ENCODE measurements at places on chromosomes 3 and 15.

GRCh38 chr3:72086042-72086742 is 301.2 kb upstream of the PROK2 start:
- DNase-seq: no peak

GRCh38 chr15:75061272-75061671 is 37.9 kb downstream of the PPCDC start:
- peak; percentile 22 for DNase-seq

- DNase-seq: no peak
Measured at GRCh38 chr15:75786575-75786947, 56.7 kb upstream of the UBE2Q2 start.

DNA sequence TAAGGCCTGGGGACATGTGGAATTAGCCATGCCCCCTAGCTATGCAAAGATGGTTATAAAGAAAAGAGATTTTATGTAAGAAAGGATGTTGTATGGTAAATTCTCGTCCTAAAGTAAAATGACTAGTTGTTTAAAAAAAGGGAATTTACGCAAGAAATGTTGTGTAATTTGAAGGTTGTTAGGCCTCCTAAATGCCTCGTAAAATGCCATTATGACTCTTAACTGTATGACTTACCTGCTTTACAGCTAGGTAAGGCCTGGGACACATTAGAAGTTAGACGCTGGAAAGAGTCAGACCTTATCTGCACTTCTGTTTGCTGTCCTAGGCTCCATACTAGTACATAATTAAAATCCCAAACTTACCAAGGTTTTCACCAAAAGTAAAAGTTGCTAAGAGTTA is 17.5 kb upstream of the HHATL start:
- DNase-seq: no peak

DNA sequence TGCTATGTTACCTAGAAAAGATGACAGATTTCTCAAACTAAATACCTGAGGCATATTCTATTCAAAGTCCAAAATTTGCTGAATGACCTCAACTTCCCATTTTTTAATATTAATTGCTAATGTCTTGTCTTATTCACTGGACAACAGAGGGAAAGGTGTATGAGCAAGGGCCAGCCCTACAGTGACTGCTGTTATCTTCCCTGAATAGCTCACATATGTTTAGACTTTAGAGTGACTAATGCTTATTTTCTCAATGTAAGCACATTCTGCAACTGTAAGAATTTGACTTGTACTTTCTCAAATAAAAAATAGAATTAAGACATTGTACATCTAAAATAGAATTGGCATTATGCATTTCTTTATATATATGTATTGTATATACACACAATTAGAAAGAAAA is 26.5 kb upstream of the AADACL2 start:
- DNase-seq: no peak

- DNase-seq: no peak
Measured at GRCh38 chr3:87625876-87626275, 349.5 kb upstream of the POU1F1 start.

DNA sequence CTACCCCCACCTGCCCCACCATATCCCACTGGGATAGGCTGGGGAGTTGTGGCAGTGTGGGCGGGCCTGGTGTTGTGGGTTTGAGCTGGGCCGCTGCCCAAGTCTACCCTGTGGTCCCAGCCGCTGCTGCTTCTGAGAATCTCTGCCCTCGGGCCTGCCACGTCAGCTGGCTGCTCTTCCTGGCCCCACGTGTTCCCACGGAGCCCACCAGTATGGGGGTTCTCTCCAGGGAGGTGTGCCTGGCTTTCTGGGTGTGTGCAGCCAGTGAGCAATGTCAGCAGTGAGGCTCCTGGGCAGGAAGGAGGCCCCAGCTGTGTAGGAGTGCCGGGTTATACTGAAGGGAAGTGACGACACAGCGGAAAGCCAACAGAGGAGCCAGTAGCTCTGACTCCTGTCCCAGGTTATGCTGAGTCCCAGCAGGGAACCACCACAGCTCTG is 10.5 kb downstream of the GNAI2 start:
- no peak for DNase-seq

DNA sequence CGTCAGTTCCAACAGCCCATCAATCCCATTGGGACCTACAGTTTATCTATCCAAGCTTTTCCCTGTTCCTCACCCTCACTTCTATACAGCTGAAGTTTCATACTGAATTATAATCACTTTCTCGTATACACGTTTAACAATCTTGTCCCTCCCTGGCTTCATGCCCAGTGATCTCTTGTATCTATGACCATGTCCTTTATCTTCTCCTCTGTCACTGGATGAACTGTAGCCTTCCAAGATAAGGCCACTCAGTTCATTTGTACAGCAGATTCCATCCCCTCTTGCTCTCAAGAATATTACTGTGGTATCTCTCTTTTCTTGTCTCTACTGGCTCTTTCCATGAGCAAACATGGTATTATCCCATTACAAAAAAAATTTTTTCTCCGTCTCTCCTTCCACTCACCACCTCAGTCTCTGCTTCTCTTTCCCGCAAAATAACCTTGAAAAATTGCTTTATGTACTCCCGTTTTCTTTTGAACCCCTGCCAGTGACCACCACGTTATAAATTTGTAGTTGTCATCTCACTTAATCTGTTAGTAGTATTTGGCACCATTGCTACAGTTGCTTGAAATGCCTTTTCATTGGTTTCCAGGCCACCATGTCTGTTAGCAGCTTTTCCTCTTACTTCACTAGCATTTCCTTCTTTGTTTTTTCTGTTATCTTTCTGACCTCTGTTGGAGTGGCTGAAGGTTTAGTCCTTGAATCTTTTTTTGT is 9.4 kb downstream of the CTNNB1 start:
- no peak for DNase-seq

DNA sequence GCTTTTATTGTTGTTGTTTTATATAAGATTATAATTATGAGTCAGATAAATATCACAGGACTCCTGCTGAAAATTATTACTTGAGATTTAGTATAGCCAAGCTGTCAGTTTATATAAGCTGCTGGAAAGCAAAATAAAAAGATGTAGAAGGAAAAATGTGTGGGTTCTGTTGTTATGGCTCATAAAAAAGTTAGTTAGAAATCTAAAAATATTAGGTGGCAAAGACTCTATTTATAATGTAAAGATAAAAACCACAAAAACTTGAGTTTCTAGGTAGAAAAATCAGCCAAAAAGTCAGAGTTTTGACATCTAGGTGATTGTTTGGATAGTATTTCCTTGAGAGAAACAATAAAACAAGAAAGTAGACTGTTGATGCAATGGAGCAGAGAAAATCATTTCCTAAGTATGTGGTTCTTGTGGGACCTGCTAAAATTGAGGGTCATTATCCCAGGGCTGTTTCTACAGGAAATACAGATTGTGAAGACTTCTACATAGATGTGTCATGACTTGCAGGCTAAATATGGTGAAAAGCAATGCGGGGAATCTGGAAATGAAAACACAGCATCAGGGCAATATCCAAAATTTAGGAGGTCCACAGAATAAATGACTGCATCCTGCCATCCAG is 1109.6 kb upstream of the CADM2 start:
- DNase-seq: no peak

DNA sequence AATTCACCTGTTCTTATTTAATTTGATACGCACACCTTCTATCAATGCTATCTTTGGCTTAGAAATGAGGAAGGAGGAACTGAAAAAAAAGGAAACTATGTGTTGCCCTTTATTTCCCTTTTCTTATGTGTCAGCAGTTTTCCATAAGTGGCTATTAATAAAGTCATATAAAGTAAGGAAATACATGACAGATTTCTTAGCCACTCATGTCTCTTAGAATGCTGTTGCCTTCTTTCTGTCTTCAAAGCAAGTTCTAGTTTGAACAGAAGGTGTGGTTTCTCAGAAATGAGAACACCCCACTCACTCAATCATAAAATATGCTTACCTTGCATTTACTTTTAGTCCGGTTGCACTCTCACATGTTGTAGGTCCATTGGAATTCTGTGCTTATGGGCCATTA is 640.5 kb upstream of the GRM7 start:
- no peak for DNase-seq

GRCh38 chr3:157700405-157700804 is 197.2 kb upstream of the VEPH1 start:
- no peak for DNase-seq

- no peak for DNase-seq
Measured at GRCh38 chr3:150519026-150519425, 27.3 kb downstream of the SERP1 start.

DNA sequence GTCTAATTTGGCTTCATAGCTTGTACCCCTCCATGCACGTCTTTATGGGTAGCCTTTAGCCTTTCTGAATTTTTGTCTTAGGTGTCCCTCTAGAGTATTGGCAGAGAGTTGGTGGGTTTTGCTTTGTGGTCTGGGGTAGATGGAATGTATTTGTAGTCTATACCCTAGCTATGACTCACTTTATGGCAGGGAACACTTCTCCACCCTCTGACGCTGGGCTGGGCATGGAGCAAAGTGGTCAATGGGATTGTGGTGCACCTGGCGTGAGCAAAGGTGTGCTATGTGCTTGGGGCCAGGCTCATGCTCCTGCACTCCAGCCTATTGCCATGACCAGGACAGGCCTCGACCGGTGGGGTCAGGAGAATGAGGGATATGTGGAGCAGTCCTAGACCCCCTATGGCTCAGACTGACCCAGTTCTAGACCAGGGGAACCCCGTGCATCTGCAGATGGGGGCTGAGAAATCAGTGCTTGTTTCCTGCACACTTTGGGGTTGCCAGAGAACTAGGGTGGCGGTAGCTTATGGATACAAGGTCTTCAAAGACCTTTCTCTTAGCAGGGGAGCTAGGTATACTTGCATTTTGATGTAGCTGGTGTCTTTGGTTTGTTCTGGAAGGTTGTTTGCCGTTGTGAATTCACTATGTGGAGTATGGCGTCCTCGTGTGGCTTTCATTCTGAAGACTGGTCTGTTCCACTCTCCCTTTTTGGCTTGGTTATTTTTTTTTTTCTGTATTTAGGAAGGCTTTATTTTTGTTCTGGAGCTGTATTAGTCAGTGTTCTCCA is 49.4 kb upstream of the RPL32 start:
- DNase-seq: no peak

DNA sequence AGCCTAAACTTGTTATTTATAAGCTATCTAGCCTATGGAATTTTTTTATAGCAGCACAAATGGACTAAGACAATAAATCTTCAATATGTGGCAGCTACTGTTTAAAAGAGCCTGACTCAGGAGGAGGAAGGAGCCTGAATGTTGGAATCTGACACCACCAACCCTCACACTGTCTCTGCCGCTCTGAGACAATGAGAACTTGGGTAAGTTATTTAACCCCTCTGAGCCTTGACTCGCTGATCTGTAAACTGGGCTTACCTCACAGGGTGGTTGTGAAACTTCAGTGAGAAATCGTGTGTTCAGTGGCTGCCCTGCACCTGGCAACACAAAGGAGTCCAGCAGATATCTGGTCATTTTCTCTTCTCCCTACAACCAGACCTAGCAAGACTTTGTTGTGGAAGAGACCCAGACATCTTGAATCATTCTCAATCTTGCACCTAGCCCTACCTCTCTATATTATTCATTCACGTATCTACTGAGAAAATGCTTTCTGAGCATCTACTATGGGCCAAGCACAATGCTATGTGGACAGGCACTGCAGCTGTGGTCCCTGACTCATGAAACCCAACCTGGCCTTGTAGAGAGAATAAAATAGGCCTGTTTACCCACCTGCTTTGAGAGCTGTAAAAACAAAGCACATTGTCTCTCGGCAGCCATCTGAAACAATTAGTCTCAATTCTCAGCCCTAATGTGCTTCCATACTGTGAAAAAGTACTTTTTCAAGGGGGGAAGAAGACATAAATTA is 81.9 kb upstream of the SLC25A36 start:
- DNase-seq: no peak

- no peak for DNase-seq
Measured at GRCh38 chr3:37970802-37971201, 19.8 kb upstream of the VILL start.

DNA sequence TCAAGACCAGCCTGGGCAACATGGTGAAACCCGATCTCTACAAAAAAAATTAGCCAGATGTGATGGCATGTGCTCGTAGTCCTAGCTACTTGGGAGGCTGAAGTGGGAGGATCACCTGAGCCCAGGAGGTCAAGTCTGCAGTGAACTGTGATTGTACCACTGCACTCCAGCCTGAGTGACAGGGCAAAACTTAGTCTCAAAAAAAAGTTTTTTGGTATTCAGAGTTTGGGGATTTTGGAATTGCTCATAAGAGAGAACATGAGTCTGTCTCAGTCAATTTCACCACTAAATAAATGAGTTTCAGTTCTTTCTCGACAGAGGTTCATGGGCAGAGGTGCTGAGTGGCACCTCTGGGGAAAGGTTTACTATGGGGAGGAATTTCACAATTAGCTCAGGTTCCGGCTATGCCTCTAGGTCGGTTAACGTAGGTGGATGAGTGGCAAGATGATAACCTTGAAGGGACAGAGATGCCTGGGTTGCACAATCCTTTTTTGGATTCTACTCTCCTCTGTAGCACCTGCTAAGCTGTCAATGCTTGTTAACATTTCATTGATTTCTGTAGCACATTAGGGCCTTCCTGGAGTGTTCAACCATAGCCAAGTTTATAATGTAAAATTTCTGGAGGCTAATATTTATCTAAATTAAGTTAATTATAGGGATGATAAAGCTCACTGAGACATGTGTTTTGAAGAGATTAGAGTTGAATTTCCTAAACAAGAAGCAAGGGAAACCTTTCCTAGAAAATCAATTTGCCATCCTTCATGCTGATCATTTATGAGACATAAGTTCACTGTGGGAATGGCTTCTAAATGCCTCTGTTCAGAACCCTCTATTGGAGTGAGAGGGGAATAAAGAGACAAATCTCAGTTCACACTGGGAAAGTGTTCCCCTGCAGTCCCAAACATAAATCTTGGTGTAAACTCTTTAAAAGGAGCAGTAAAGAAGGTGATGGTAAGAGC is 37.4 kb upstream of the DCP1A start:
- no peak for DNase-seq

GRCh38 chr3:42194943-42195510 is 71.0 kb downstream of the CCK start:
- DNase-seq: no peak
